ENCODE measurements at places on chromosomes 6 and 20.

- DNase-seq = no peak
These were observed 130.6 kb upstream of the C6orf118 start for GRCh38 chr6:165439928-165440554.

DNA sequence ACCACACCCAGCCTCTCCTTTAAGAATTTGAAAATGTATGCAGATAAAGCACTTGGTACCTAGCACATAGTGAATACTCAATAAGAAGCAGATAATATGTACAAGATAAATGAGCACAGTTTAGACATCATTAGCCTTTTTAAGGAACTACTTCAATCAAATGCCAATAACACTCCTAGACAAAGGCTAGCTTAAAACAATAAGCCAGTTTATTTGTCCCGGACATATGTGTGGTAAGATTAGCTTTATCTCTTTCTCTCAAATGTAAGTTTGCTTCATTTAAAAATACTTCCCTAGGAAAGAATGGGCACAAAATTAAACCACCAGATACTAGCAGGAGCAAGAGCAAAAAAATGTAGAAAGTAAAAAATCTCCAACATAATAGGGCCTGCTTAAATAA, 73.8 kb downstream of the MAP3K5 start:
- no peak for DNase-seq

DNA sequence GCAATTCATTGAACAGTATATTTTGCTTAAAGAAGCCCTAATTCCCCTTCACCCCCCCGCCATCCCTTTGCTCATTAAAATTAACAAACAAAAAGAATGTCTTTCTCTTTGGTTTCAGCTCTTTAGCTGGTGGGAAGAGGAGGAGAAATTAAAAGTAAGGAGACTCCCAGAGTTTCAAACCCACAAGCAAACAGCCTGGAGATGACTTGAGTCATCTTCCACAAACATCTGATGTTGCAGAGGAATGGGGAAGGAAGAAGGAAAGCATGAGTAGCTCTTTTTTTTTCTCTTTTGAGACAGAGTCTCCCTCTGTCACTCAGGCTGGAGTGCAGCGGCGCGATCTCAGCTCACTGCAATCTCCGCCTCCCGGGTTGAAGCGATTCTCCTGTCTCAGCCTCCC, 189.6 kb downstream of the ADAT2 start:
- no peak for DNase-seq

DNA sequence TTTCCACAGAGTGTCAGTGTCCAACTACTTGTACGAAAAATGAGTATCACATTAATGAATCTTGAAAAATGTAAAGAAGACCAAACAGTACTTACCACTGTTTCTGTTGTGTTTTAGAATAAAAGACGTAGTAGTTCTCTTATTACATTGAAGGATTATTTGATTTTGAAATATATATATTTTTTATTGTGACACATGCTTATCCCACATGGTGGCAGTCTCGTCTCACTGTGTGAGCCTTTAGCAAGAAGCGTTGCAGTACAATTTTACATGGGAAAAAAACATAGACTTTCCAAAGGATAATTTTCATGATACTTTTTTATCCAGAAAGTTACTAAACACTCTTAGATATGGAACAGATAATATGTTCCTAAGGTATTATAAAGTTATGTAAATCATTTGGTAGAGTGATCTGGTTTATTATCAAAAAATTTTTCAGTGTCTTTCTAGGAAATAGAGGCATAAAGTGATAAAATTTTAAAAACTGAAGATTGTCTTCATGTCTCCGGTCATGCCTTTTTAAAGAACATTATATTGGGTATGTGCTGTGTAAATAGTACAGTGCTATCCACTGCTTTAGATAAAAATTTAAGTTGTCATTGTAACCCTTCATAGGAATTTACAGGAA, 117.5 kb upstream of the SAMD5 start:
- no peak for DNase-seq

DNA sequence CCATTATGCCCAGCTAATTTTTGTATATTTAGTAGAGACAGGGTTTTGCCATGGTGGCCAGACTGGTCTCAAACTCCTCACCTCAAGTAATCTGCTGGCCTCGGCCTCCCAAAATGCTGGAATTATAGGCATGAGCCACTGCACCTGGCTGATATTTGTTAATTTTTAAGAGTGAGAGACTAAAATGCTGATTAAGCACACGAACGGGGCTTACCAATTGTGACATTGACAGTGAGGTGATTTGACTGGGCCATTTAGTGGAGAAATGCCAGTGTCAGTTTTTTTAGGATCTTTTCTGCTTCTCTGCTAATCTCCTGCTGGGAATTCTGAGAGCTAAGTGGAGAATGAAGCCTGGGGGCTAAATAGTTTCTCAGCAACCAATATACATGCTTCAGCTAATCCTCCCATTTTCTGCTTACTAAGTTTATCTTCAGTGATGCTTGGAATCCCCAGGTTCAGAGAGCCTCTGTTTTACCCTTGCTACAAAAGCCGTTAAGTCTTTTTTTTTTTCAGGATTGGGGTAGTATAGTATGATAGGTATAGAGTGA, 9.8 kb upstream of the DEFB123 start:
- DNase-seq = no peak

- no peak for DNase-seq
These were observed 54.1 kb downstream of the WASF1 start for GRCh38 chr6:110125361-110125760.
